ENCODE measurements at places on chromosomes 4 and X.
A peak's percentile ranks its signal among the peaks of the same experiment; 100 is the strongest.

DNA sequence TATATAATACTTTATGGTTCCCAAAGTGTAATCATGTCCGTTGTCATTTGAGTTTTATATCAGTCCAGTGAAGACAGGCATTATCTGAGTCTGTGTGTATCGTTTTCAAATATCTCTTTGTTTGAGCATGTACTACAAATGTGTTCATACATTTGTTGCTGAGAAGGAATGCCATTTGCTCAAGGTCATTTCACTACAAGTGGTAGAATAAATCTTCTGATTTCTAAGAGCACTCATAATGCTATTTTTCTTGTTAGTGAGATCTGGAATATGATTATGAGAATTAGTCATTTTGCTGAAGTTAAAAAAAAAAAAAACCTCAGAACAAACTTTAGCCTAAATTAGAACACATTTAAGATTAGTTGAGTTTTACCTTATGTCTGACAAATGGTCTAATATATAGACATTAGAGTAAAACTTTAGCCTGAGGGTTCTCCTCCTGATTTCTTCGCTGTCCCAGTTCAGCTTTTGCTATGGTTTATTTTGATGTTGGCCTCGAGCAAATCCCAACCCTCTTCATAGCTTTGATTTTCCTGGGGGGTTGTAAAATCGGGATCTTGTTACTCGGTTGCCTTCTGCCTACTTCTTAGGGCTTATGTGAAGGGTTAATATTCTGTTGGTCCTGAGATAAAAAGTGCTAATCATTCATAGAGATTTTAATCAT is 87.1 kb downstream of the TMEM131L start:
- no peak for DNase-seq

- no peak for DNase-seq
Observed at GRCh38 chrX:148811236-148811635, 310.8 kb downstream of the AFF2 start.

DNA sequence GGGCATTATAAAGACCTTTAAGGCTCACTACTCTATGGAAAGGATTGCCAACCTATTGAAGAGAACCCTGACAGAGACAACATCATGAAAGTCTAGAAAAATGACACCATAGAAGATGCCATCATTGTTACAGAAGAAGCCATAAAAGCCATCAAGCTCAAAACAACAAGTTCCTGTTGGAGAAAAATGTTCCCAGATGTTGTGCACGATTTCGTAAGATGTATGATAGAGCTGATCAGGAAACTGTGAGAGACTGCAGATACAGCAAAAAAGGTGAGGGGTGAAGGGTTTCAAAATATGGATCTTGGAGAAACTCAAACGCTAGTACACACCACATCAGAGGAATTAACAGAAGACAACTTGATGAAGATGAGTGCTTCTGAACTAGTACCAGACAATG is 53.3 kb downstream of the WDFY3 start:
- DNase-seq: no peak

- peak; percentile 24 for DNase-seq
Observed at GRCh38 chrX:49001521-49002090, 458 bp downstream of the GRIPAP1 start.

DNA sequence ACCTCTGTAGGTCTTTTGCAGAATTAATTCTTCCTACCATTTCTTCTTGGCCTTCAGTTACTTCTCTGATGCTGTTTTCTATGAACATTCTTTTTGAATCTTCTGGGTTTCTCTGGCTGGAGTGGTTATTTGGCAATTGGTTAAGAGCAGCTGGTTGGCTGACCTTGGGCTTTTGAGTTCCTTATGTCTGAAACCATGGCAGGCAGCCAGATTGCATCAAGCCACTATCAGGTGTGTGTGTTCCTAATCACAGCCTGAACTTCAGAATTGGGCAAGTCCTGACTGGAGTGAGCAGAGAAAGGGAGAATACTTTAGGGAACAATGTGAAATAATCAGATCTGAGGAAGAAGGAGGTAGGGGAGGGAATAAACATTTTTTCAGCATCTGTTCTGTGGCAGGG is 90.2 kb downstream of the ARHGAP10 start:
- no peak for DNase-seq

DNA sequence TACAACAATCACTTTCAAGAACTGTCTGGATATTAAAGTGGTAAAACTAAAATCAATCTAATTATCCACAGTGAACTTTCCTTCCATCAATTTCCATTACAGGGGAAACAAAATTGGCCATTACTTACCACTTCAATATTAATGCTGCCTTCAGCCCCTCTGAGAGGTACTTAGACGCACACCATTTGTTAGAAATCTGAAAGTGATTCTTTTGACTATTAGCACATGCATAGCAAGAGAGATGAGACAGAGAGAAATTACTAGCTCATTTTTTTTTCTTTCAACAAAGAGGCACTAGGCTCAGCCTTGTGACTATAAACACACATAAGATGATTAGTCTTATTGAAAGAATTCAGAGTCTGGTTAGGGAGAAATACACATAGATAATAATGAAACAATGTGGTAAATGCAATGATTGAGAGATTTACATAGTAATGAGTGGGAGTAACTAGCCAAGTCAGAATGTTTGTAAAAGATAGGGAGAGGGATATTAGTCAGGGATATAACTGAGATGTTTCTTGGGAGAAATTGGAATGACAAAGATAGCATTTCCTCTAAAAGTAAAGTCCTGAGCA is 93.3 kb downstream of the YIPF7 start:
- no peak for DNase-seq

All from ACHN (cell line).